Neural crest cell (in vitro differentiated cells): ENCODE measurements at places on chromosomes 11 and 22.

GRCh38 chr11:111530091-111530490 is 10.4 kb upstream of the LAYN start:
- DNase-seq = no peak

DNA sequence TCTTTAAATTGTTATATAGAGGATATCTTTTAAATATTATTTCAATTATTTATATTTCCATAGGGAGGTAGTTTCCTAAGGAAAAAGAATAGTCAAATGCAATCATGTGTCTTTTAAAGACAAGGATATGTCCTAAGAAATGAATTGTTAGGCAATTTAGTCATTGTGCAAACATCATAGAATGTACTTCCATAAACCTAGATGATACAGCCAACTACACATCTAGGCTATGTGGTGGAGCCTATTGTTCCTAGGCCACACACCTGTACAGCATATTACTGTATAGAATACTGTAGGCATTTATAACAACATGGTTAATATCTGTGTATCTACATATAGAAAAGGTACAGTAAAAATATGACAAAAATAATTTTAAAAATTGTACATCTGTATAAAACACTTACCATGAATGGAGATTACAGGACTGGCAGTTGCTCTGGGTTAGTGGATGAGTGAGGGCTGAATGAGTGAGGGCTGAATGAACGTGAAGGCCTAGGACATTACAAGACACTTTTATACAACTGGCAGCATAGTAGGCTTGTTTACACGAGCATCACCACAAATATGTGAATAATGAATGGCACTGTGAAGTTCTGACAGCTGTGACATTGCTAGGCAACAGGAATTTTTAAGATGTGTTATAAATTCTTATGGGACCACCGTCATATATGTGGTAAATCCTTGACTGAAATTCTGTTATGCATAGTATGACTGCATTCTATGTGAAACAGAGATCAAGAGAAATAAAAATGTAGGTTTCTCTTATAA is 1879.0 kb upstream of the RAG2 start:
- no peak for DNase-seq

- DNase-seq = no peak
These were observed 49.8 kb downstream of the SHANK2 start for GRCh38 chr11:71202598-71202944.

DNA sequence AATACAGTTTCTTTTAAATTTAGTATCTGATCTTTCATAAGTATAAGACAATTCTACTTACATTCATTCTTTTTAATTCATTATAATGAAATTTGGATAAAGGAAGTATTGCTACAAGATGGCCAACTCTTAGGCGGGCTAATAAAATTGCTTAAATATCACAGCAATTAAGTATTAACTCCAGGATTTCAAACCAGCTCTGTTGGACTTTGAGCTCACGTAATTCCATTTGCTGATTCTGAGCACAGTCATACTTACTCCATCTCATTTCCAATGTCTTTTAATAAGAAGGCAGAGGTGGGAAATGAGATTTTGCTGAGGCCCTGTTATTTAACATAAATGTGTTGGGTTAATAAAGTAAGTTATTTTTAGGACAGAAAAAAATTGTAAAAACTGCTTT is 748.1 kb downstream of the KCNA4 start:
- DNase-seq = no peak

GRCh38 chr11:86735451-86736290 is 63.3 kb upstream of the ME3 start:
- DNase-seq = no peak

DNA sequence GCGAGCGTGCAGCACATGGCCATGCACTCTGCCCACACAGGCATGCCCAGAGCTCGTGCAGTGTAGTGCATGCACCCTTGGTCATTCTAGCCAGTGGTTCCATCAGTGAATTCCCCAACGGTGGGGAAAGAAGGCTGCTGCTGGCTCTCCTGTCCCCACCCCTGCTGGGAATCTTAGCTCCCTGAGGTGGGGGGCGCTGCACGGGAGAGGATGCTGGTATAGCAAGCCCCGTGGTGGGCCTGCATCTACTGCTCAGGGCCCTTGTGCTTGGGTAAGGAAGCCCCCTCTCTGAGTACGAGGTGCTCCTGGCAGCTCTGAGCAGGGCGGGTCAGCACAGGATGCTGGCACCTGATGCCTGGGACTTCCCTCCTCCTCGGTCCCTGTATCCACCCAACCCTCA is 18.5 kb upstream of the BAIAP2L2 start:
- DNase-seq = no peak

DNA sequence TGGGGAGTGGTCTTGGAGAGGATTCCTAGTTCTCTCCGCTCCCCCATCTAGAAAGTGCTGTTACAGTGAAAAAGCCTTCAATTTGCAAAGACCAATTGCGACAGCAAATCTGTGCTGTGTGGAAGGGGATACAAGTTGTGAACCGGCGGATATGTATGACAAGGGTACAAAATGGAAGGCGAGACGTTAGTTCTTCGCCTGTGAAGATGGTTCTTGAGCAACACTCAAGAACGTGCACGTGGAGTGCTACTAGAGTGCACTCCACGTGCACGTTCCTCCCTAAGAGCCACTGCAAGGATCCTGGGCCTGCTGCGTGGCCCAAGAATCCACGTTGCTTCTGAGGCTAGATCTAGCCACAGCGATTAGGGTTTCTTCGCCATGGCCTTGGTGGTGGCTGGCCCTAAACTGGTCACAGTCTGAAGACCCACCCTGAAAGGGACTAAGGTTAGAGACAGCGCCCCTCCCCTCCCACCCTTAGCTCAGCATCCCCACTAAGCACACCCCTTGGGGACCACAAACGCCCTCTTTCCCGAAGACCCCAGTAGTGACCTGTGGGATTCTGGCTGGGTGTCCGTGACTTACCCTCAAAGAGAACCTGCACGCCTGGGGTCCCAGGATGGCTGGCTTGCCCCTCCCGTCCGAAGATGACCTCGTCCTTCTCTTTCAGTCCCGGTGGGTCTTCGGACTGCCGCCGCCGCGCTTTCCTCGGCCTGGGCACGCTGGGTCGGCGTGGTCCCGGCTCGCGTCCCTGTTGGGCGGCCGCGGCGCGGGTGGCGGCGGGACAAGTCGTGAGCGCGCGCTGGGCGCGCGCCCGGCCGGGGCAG is 519 bp upstream of the PDE3B start:
- peak; percentile 1 for DNase-seq

DNA sequence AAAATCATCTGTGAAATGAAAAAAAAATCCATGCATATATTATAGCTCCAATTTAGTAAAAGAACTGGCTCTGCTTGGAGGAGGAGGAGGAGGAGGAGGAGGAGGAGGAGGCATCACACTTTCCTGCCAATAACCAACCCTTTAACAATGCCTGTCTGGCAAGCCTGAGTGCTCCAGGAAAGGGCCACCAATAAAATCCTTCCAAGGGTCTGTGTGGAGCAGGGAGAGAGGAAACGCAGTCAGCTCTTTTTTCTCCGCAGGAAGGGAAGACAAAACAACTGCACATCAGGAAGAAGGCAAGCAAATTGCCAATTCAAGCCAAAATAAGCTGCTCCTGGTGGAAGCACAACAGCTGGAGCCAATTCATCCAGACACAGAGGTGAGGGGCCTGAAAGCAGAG is 139.0 kb downstream of the KCNC1 start:
- DNase-seq = no peak

DNA sequence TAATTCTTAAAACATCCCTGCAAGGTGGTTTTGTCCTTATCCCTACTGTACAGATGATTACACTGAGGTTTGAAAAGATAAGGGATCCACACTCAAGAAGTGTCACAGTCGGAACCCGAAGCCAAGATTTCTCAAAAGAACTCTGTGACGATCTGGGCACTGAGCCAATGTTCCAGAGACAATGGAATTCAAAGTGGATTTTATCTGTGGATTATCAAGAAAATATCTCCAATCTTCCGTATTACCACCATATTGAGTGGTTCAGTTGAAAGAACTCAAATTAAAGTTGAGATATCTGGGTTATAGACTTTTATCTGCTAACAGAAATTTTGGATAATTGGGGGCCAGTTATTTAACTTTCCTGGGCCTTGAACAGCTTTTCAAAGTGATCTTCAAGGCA is 100.0 kb upstream of the GRAMD1B start:
- no peak for DNase-seq

DNA sequence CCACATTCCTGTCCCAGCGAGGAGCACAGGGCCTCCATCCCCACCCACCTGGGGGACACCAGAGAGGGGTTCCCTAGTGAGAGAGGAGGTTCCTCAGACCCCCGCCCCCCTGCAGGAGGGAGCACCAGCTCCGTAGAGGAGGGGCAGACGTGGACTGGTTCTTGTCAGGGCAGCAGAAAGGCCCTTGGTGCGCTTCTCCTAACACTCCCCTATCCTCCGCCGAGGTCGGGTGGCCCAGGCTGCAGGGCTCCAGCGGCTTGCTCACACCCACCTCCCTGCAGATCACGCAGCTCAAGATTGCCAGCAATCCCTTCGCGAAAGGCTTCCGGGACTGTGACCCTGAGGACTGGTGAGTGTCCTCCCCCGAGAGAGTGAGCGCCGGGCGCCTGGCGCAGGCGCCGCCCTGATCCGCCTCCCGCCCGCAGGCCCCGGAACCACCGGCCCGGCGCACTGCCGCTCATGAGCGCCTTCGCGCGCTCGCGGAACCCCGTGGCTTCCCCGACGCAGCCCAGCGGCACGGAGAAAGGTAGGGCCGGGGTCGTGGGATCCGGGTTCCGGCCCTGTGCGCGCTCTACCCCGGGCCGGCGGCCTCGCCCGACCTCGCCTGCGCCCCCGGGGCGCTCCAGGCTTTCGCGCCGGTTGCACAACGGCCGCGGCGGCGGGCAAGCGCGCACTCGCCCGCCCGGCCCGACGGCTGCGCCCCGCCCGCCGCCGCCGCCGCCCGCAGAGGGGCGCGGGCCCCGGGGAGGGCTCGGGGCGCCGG is 5.1 kb downstream of the TBX1 start:
- DNase-seq = no peak

DNA sequence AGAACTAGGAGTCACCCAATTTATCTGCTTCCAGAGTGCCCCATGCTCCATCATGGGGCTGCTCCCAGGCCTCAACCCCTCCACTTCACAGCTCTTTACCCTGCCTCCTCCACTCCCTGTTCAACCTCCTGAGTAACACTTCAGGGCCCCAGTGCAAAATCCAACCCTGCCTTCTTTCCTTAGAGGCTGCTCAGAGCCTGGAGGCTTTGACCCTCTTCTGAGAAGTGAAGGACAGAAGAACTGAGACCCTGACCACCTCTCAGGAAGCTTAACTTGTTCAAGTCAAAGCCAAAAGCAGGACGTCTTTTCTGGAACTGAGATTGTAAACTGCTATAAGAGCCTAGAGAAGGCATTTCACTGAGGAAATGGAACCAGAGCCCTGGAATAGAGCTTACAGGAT is 15.5 kb downstream of the EIF3F start:
- no peak for DNase-seq

DNA sequence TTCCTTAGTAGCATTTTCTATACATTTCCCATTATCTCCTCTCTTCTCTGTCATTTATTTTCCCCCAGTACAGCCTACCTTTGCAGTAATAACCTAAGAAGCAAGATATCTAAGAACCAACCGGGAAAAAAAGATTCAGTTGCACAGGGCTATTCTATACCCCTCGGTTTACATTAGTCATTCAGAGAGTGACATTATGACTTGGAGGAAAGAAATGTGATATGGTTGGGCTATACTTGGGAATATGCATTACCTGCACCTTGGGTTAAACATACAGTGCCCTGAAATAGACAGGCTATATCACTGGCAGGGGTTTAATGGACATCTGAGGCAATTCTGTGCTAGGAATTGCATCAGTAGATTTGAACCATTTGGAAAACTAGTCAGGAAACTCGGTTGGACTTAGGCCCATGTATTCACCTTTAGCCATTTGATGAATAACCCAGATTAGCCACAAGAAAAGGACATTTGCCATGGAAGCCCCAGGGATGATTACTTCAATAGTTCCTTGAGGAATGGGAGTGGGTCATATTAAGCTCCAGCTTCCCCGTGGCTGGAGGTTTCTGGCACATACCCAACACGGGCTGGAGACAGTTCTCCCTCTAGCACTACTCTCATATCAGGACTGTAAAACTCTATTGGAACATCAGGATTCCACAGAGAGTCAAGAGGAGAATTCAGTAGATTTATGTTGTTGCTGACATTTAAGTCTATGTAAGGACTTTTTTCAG is 973.2 kb downstream of the NTM start:
- DNase-seq = no peak

DNA sequence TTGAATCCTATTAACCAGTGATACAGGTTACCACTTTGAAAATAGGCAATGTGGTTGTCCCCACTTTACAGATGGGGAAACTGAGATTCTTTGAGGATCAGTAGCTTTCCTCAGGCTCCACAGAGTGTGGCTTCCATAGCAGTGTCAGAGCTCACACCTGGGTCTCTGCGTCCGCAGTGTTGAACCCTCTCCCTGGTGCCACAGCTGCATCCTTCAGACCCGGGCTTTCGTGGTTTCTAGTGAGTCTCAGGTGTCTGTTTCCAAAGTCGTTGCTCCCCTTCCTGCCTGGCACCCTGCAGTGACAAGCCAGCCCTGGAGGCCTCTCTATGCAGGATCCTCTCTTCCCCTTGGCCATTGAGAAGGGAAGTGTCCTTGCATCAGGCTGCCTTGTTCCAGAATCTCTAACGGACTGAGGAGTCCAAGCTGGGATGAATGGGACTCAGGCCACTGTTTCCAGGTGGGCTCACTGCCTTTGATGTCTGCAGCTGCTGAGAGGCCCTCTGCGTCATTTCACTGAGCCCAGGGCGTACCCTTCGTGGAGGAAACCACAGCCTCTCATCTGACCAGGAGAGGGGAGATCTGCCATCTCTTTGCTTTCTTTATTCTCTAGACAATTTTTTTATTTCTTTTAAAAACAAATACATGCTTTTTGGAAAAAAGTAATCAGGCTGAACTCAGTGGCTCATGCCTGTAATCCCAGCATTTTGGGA is 48.4 kb upstream of the MICAL2 start:
- DNase-seq = no peak

- no peak for DNase-seq
These were observed 484.7 kb upstream of the TENM4 start for GRCh38 chr11:79925570-79925969.

GRCh38 chr11:123316003-123316402 is 114.1 kb upstream of the GRAMD1B start:
- no peak for DNase-seq

DNA sequence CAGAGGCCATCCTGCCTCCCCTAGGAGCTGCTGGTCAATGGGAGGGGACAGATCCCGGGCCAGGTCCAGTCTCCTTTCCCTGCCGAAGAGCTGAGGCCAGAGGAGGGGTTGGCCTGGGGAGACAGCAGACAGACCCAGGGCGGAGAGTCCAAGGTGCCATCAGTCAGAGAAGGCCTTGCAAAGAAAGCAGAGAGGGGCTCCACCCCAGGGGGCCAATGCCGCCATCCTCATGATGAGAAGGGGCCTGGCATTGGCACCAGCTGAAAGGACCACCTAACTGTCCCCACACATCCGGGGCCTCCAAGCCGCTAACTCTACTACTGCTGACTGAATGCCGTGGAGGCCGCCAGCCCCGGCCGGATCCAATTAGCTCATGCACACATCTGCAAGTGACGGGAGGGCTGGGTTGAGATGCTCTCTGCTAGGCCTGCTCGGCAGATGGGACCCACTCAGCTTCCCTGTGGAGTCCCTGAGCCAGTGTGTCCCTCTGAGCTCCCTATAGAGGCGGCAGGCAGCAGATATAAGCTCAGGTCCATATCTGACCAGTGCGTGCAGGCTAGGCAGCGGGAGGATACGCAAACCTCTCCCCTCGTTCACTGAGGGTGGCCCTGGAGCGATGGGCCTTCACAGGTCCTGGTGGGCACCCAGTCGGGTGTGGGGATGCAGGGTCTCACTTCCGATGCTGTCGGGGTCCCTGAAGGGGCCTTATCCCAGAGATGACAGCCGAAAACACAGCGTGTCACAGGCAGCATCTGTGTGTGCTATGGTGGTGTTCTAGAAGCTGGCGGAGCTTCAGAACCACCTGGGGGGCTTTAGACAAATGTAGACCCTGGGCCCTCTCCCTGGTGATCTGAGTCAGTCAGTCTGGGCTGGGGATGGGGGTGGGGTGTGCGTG is 183.9 kb downstream of the CTTN start:
- no peak for DNase-seq
